GF-D8 (cell line): ENCODE measurements at places on chromosomes 11 and 22.

DNA sequence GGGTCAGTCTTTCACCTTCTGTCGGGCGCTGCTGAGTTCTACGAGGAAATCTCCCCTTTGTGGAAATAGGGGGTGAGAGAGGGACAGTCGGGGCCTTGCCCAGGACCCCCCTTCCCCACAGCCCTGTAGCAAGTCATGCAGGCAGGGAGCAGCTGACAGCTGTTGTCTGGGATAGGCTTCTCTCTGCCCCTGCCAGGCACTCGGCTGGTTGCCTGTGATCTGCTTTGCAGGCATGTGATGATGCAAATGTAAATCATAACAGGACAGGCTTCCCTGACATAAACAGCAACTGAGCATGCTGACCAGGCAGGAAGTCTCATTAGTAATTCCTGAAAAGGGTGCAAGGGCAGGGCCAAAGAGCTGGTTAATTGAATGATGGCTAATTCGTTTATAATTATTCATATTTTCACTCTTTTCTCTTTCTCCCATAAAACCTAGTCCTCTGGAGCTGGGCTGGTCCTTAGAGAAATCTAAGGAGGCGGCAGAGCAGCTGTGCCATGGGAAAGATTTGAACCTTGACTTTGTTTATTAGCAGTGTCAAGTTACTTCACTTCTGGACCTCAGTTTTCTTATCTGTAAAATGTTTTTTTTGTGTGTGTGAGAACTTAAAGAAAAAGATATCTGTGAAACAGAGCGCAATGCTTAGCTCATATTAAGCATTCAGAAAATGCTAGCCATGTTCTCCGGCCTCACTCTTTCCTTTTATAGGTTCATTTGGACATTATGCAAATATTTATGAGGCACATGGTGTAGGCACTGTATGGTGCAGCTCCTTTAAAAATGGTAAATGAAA lies 129.7 kb downstream of the LDLRAD3 start:
- no peak for DNase-seq

- no peak for DNase-seq
These were observed 166.1 kb upstream of the API5 start for GRCh38 chr11:43145653-43146052.

GRCh38 chr11:2534957-2535672 lies 90.3 kb downstream of the KCNQ1 start:
- no peak for DNase-seq

DNA sequence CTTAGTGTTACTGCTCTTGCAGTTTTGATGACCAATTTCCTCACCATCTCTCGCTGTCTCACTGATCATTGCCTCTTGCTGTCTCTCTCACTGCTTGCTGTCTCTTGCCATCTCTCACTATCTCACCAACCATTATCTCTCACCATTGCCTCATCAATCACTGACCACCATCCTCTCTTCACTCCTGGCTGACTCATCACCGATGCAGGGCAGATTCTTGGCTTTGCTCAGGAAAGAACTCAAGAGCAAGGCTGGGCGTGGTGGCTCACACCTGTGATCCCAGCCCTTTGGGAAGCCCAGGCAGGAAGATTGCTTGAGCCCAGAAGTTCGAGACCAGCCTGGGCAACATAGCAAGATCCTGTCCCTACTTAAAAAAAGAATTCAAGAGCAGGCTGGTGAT lies 66.3 kb upstream of the SYN3 start:
- DNase-seq: no peak

GRCh38 chr11:72777755-72778278 lies 16.0 kb downstream of the STARD10 start:
- DNase-seq: no peak

DNA sequence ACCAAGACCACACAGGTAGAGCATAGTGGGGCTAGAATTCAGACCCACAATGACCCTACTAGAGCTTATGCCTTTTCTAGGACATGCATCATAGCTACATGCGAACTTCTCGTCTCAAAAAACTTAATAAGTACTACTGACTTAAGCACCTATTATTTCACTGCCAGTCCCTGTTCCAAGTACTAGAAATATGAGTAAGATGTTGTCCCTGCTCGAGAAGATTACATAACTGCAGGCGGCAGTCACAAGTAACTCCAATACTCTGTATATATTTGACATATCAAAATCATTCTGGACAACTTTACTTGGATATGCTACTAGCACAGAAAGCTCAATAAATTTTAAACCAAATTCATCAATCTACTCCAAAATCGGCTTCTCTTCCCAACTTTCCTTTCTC lies 235.0 kb downstream of the TTC28 start:
- no peak for DNase-seq

DNA sequence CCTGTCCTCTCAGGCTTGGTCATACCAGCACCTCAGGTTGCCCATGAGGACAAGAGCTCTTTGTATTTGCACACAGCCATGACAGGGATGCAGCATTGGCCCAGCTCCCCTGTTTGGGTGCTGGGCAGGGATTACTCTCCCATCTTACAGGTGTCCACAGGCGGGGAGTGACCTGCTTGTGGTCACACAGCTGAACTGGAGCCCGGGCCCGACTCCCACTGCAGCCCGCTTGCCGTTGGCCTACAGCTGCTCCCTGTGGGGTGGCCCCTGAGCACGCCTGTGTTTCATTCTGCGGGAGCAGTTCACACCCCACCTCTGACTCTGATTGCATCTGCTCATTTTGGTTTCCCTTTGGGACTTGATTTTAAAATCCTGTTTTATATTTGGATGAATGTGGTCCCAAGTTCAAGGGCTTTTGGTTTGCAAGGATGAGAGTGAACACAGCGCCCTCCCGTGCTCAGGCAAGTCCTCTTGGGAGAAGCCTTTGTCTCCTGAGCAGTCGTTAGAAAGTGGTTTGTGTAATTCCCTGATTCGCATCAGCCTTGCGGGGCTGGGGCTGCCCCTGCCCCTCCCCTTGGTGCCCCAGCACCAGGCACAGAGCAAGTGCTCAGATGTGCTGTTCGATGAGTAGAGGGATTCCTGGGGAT lies 9.3 kb downstream of the PICK1 start:
- no peak for DNase-seq

DNA sequence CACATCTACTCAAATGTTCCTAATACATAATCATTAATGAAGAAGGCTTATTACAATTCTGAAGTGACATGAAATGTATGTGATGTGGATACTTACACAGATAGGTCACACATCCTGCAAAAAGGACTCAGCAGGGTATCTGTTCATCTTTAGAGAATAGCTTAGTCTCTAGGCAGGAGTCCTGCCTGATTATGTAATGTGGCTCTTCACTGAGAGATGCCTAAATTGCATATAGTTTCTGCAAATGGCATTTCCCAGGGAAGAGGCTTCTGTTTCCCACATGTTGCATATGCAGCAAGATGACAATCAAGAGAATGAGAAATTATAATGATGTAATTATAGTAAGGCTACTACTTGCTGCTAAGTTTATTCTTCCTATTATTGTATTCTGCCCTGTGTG lies 58.8 kb upstream of the SLC36A4 start:
- DNase-seq: no peak

GRCh38 chr22:36733271-36733670 lies 29.7 kb upstream of the CACNG2 start:
- no peak for DNase-seq

DNA sequence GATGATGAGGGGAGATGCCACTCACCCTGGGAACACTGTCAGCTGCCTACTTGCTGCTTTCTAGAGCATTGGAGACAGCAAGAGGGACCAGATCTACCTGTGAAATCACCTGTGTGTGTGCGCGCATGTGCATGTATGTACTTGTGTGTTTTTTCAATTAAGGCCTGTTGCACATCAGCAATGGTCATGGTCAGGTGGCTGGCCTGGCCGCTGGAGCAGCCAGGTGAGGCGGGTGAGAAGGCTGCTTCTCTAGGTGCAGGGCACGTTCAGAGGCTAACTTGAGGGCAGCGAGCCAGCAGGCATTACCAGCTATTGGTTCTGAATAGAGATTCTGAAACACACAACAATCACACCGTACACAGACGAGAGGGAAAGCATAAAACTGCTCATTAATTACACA lies 65.1 kb downstream of the PARVG start:
- no peak for DNase-seq

DNA sequence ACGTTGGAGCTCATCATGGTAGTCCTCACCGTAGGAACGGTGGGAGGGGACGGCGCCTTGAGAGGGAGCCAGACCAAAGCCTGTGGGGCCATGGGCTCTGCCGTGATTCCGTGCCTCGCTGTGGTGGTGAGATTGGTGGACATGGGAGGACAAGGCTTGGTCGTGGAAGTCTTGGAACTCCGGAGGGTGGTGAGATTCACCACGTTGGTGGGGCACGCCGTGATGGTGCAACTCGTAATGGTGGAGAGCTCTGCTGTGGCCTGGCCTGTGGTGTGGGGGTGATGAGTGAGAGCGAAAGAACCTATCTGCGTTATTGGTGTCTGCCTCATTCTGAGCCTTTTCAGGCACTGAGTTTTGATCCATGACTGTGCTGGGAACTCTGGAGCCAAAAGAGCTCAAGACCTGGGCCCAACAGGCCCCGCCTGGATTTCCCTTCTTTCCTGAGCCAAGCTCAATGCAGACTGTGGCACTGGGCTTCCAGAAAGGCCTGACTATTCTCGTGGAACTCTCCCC lies at the start of gene CATSPER1:
Gene CATSPER1, minus strand, starts transcription at position 463 of the 513 bp plus-strand sequence. Its CDS starts 100 bp downstream, at position 363.
- DNase-seq: no peak

GRCh38 chr22:37239336-37240239 lies 4.5 kb downstream of the RAC2 start:
- no peak for DNase-seq

- DNase-seq: no peak
These were observed 27.5 kb upstream of the POU2AF1 start for GRCh38 chr11:111406589-111406988.

GRCh38 chr11:64684357-64684756 lies 38.6 kb downstream of the NRXN2 start:
- DNase-seq: no peak

DNA sequence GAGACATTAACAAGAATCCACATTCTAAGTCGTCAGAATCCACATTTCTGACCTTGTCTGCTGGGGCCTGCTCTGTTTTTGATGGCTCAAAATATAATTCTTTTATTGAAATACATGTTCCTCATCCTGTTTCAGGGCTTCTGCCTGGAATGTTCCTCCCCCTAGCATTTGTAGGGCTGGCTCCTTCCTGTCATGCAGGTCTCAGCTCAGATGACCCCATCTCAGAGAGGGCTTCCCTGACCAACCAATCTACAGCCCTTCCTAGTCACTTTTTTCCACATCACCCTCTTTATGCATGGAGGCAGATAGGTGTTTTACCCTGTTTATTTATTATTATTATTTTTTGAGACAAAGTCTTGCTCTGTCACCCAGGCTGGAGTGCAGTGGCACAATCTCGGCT lies 14.8 kb downstream of the TMEM123 start:
- no peak for DNase-seq

DNA sequence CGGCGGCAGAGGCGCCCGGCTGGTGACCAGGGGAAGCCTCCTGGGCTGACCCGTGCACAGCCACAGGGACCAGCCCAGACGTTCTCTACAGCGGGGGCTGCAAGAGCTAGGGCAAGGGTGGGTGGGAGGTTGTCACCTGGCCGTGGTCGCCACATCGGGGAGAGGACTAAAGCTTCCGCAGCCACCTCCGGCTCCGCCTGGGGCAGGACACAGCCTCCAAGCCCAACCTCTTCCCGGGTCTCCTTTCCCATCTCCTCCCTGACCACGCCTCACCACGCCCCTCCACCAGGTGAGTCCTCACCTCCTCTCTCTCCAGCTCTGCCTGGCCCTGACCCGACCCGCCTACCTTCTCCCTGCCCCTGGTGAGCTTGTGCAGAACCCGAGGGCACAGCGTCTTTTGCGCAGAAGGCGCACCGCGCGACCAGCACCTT lies 75.9 kb upstream of the LMO1 start:
- no peak for DNase-seq

DNA sequence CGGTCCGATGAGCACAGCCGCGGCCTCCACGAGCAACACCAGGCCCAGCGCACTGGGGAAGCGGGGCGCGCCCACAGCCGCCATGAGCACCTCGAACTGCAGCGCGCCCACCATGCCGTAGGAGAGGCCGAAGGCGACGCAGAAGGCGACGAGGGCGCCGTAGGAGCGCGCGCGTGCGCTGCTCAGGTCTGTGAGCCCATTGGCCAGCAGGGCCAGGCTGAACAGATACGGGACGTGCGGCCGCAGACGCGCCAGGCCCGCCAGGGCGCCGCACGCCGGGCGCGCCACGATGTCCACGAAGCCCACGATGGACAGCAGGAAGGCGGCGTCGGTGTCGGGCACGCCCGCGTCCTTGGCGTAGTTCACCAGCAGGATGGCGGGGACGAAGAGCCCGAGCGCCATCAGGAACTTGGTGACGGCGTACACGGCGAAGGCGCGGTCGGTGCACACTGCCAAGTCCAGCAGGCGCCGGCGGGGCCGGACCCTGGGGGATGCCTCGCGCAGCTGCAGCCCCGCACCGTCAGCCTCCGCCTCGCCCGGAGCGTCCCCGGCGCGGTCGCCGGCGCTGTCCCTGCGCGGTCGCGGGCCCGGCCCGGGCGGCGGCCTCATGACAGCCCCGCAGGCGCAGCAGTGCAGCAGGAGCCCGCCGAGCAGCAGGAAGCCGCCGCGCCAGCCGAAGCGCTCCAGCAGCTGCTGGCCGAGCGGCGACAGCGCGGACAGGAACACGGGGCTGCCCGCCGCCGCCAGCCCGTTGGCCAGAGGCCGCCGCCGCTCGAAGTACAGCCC lies 2.9 kb downstream of the SLC16A8 start:
- DNase-seq: no peak

GRCh38 chr11:118100691-118101232 lies 14.0 kb upstream of the SMIM35 start:
- DNase-seq: no peak

- DNase-seq: peak; percentile 28
These were observed 8.6 kb downstream of the CCDC34 start for GRCh38 chr11:27354359-27354965.

DNA sequence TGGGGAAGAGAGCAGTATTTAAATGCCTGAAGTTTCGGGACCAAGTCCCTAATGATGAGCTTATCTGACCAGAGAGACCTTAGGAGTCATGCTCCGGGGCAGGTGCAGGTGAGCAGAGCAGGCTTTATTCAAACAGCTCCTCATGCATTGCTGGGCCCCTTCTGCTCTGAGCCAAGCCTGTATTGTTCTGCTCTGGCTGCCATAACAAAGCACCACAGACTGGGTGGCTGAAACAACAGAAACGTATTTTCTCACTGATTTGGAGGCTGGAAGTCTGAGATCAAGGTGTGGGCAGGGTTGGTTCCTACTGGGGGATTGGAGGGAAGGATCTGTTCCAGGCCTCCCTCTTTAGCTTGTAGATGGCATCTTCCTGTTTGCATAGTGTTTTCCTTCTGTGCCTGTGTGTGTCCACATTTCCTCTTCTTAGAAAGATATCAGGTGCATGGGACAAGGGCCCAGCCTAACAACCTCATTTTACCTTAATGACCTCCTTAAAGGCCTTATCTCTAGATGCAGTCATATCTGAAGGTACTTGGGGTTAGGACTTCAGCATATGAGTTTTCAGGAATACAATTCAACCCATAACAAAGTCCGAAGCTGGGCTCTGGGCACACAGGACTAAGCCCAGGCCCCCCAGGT lies 97.1 kb upstream of the PARVA start:
- DNase-seq: no peak

DNA sequence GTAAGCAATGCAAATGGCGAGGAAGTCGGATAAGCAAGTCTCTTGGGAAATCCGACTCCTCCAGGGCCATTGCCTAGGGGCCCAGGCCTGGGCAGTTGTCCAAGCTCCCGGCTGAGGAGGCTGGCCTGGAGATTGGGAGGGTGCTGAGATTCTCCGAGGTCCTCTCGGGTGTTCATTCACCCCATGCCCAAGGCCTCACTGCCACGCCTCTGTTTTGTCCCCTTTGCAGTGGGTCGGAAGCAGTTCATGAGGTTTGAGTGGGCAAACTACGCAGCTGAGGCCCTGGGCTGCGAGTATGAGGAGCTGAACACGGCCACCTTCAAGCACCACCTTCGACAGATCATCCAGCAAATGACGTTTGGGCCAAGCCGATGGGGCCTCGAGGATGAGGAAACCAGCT lies 81.3 kb downstream of the MYO18B start:
- no peak for DNase-seq
